ENCODE measurements at places on chromosomes 6 and 20.

- H3K36me3 ChIP-seq = no peaks in the 10 kb centered on the region
- peak overlapping the region; percentile 81 for H3K27ac ChIP-seq
- H3K4me3 ChIP-seq = peak overlapping the region; percentile 49
- H3K27me3 ChIP-seq = peaks cover 29% of the 10 kb centered on the region
- H3K4me1 ChIP-seq = peaks cover 42% of the 10 kb centered on the region
These were observed 10.4 kb downstream of the TRIM31 start for GRCh38 chr6:30102414-30102969.

DNA sequence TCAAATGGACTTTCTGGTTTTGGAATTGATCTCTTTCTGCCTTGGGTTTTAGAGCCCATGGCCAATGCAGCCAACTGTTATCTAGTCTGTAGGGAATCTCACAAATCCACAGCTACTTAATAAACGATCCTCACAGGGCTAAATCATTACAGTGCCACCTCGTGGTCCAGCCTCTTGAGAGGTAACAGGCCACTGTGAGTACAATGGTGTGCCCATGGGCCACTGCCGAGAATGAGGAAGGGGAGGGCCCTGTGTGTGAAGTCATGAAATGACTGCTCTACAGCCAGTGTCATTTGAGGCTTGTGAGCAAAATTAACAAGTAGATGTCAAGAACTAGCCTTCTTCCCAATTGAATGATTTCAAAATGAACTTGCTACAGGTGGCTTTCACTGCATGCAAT lies 54.3 kb upstream of the GMPR start:
- peaks cover 46% of the 10 kb centered on the region for H3K4me1 ChIP-seq
- no peak overlapping the region for H3K4me3 ChIP-seq
- no peaks in the 10 kb centered on the region for H3K27me3 ChIP-seq
- H3K27ac ChIP-seq = peak overlapping the region; percentile 90
- no peak for DNase-seq
- H3K36me3 ChIP-seq = no peaks in the 10 kb centered on the region

- no peaks in the 10 kb centered on the region for H3K4me1 ChIP-seq
- H3K27me3 ChIP-seq = peaks cover 16% of the 10 kb centered on the region
These were observed 244.4 kb downstream of the LRFN2 start for GRCh38 chr6:40342723-40343122.

DNA sequence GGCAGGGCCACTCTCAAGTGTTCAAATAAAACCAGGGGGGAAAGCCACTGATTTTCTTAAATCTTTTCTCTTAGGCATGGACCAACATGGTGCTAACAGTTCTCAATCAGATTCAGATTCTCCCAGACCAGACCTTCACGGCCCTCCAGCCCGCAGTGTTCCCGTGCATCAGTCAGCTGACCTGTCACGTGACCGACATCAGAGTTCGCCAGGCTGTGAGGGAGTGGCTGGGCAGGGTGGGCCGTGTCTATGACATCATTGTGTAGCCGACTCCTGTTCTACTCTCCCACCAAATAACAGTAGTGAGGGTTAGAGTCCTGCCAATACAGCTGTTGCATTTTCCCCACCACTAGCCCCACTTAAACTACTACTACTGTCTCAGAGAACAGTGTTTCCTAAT lies 41.5 kb upstream of the SMIM28 start:
- no peaks in the 10 kb centered on the region for H3K4me1 ChIP-seq
- peaks cover 3% of the 10 kb centered on the region for H3K36me3 ChIP-seq
- no peak overlapping the region for H3K27ac ChIP-seq
- no peak overlapping the region for H3K4me3 ChIP-seq
- no peak for DNase-seq

DNA sequence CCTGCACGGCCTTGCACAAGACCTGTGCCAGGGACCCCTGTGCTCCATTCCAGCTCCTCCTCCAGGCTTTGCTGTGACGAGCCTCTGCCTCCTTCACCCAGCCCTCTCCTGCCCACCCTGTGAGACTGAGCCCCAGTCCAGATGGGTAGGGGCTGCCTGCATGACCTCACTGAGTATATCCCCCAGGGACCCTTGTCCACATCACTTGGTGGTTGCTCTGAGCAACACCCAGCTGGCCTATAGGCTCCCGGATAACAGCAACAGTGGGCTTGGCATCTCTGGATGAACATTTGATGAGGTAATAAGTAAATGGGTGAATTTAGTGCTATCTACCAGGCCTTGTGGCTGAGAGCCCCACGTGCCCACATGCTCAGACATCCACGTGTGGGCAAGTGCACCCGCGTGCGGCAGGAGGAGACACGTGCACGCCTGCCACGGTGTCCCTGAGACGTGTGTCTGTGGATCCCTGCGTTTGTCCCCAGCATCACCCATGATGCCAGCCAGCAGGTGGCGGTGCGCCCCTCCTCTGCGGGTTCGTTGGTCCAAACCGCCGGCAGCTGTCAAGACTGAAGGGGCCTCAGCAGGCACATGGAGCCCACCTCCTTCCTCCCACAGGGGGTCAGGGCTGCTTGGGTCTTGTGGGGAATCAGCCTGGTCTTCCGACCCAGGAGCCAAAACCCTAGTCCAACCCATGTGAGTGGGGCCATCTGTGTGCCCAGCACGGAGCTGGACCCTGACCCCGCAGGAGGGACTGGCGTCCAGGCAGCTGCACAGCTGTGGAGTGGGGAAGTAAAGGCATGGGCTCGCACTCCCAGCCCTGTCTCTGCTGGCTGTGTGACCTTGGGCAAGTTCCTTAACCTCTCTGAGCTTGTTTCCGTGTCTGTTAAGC lies 45.9 kb downstream of the FGD2 start:
- no peaks in the 10 kb centered on the region for H3K27me3 ChIP-seq
- H3K4me3 ChIP-seq = no peak overlapping the region
- peak overlapping the region; percentile 68 for H3K27ac ChIP-seq
- peak; percentile 86 for DNase-seq
- peaks cover 13% of the 10 kb centered on the region for H3K4me1 ChIP-seq
- no peaks in the 10 kb centered on the region for H3K36me3 ChIP-seq

DNA sequence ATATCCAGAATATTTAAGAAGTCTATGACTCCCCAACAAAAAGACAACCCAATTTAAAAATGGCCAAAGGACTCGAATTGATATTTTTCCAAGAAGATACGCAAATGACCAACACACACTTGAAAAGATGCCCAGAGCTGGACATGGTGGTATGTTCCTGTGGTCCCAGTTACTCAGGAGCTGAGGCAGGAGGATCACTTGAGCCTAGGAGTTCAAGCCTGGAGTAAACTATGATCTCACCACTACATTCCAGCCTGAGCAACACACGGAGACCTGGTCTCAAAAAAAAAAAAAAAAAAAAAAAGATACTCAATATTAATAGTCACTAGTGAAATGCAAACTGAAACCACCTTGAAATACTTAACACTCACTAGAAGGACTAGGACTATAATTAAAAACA lies 12.2 kb upstream of the ARMC2 start:
- no peaks in the 10 kb centered on the region for H3K27me3 ChIP-seq
- no peak for DNase-seq
- no peaks in the 10 kb centered on the region for H3K36me3 ChIP-seq
- no peak overlapping the region for H3K27ac ChIP-seq
- peaks cover 8% of the 10 kb centered on the region for H3K4me1 ChIP-seq
- H3K4me3 ChIP-seq = no peak overlapping the region

DNA sequence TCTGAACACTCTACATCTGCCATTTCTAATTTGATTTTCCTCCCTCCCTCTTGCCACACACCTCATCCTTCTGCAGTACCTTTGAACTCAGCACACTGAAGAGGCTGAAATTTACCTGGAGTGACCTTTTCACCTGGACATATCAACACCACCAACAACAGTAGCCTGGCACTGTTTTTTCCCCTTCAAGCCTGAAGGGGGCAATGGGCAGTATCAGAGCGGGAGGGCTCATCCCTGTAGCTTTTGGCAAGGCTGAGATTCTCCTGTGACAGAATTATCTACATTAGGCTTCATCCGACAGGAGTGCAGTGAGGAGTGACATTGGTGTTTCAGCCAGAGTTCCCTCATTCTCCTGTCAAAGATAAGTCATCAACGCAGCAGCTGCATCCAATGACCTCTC lies 312.8 kb upstream of the SPTLC3 start:
- H3K36me3 ChIP-seq = no peaks in the 10 kb centered on the region
- H3K27me3 ChIP-seq = no peaks in the 10 kb centered on the region
- H3K27ac ChIP-seq = no peak overlapping the region
- no peak overlapping the region for H3K4me3 ChIP-seq
- no peak for DNase-seq

GRCh38 chr6:139605350-139605749 lies 230.9 kb upstream of the CITED2 start:
- no peak overlapping the region for H3K4me3 ChIP-seq
- no peaks in the 10 kb centered on the region for H3K27me3 ChIP-seq
- no peaks in the 10 kb centered on the region for H3K4me1 ChIP-seq
- no peak for DNase-seq
- no peaks in the 10 kb centered on the region for H3K36me3 ChIP-seq

DNA sequence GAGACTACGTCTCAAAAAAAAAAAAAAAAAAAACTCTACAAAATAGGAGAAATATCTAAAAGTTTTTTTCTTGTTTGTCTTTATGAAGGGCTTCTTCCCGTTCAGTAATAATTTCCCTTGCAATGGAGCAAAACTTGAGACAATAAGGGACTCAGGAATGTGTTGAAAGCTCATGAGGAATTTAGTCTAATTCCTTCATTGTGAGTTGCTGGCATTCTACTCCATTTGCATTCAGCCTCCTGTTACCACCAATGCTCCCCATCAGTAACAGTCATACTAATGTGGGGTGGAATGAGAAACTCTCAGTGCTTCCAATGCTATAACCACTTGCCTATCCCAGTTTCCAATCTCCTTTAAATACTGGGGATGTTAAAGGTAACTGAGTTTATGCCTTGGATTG lies 576.7 kb upstream of the AGPAT4 start:
- H3K4me1 ChIP-seq = no peaks in the 10 kb centered on the region
- no peaks in the 10 kb centered on the region for H3K27me3 ChIP-seq
- no peak for DNase-seq

- no peak overlapping the region for H3K4me3 ChIP-seq
- peaks cover 5% of the 10 kb centered on the region for H3K27me3 ChIP-seq
- no peak overlapping the region for H3K27ac ChIP-seq
- H3K4me1 ChIP-seq = no peaks in the 10 kb centered on the region
These were observed 42.8 kb downstream of the FNDC1 start for GRCh38 chr6:159212028-159212427.

- peaks cover 3% of the 10 kb centered on the region for H3K4me1 ChIP-seq
- H3K4me3 ChIP-seq = no peak overlapping the region
- no peaks in the 10 kb centered on the region for H3K36me3 ChIP-seq
- H3K27me3 ChIP-seq = peaks cover 68% of the 10 kb centered on the region
- no peak overlapping the region for H3K27ac ChIP-seq
These were observed 71.9 kb downstream of the MDGA1 start for GRCh38 chr6:37625591-37626374.

GRCh38 chr20:22559711-22560318 lies 24.6 kb downstream of the FOXA2 start:
- H3K27me3 ChIP-seq = peaks cover 62% of the 10 kb centered on the region
- no peak for DNase-seq
- no peak overlapping the region for H3K4me3 ChIP-seq

GRCh38 chr6:4640139-4640538 lies 136.1 kb upstream of the CDYL start:
- H3K4me3 ChIP-seq = no peak overlapping the region
- no peak for DNase-seq
- no peaks in the 10 kb centered on the region for H3K4me1 ChIP-seq

GRCh38 chr6:43013097-43013842 lies 476 bp downstream of the MEA1 start:
- peak overlapping the region; percentile 10 for H3K27ac ChIP-seq
- H3K4me1 ChIP-seq = peaks cover 21% of the 10 kb centered on the region
- no peaks in the 10 kb centered on the region for H3K27me3 ChIP-seq
- peak overlapping the region; percentile 75 for H3K4me3 ChIP-seq
- peaks cover 52% of the 10 kb centered on the region for H3K36me3 ChIP-seq
- no peak for DNase-seq

Data from large intestine (tissue), 12 donors.